ENCODE measurements at places on chromosomes 1 and 21.

- DNase-seq = no peak
These were observed 60.6 kb downstream of the WARS2 start for GRCh38 chr1:119079881-119080280.

DNA sequence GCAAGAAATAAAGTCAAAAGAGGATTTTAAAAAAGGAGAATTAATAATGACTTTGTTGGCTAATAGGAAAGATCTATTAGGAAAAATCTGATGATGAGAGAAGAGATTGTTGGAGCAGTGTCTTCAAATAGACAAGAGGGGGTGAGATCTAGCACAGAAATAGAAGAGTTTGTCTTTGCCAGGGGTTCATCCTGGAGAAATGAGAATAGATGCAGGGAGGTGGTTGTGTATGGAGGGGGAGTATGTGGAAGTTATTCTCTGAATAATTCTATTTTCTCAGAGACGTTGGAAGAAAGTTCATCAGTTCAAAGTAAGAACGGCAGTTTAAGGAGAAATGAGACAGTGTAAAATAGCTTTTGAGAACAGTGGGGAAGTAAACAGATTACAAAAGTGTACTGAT, 161.3 kb downstream of the TM2D1 start:
- no peak for DNase-seq

- DNase-seq = no peak
These were observed 48.7 kb upstream of the RGS18 start for GRCh38 chr1:192109576-192109975.

DNA sequence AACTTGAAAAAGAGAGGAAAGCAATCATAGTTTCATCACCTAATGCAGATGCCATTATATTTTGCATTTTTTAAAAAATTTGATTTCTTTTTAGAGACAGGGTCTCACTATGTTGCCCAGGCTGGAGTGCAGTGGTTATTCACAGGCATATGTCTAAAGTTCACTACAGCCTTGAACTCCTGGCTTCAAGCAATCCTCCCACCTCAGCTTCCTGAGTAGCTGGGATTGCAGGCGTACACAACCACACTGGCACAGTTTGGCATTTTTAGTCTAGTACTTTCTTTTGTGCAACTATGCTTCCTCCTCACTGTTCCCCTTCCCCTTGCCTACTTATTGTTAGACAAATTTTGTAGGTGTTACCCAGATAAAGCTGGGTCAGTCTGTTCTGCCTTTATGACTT, 18.0 kb downstream of the RHOU start:
- no peak for DNase-seq

GRCh38 chr1:41363591-41364320, 2.5 kb downstream of the FOXO6 start:
- DNase-seq = no peak
